ENCODE measurements at places on chromosomes 3 and 15.

DNA sequence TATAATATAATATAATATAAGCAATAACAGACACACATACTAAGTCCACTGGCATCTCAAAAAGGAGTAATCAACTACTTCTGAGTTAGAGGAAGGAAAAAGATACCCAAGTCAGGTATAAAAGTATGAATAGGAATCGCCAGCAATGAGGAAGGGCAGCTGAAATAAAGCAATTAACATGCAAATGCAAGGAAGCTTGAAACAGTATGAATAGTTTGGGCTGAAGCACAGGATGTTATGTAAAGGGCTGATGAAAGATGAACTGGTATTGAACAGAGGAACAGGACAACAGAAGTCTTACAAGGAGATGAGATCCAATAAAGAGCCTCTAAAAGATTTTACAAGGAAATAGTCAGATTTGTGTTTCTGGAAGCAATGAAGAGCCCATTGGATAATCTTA lies 7.1 kb downstream of the COPS2 start:
- DNase-seq = no peak

DNA sequence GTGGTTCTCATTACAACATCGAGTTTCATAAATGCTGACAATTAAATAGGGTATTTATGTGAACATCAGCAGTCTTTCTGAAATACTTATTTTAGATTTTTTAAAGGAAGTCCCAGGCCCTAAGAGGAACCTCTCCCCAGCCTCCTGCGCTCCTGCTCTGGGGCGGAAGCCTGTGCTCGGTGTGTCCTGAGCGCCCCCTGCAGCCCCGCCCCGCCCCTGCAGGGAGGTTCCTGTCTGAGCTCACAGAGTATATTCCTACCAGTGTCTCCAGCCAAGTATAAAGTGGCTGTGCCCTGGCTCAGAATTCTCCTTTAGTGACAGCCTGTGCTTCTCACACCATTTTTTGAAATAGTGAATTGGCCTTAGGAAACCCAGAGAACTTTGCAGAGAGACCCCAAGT lies 567.9 kb downstream of the GOLGA6L6 start:
- DNase-seq = no peak

DNA sequence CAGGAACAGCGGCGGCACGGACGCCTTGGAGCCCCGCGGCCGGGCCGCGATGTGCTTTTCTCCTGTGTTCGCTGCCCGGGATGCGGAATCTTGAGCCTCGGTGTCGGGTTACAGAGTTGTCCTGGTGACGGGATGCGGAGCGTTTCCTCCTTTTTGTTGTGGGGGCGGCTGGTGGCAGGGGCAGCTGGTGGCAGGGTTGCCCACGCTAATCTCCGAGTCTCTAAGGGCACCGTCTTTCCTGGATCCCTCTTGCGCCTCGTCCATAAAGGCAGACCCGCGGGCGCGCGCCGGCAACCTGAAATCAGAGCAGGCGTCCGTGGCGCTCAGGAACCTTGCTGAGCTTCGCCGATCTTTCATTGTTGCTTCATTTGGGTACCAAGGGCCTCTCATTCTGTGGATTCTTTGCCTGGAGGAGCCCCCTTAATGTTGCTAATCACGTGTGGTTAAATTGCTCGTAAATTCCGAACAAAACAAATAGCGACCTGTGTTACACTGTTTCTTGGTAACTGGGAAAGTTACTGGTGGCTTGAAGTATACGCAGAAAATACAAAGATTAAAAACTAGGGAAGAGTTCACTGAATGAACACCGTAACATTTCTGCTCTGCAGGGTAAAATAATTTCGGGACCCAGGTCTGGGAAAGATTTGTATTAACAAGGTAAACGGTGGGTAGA lies 844 bp upstream of the PFN2 start:
- DNase-seq = peak; percentile 46

GRCh38 chr3:18443665-18444594 lies 18.8 kb upstream of the SATB1 start:
- DNase-seq = peak; percentile 39

DNA sequence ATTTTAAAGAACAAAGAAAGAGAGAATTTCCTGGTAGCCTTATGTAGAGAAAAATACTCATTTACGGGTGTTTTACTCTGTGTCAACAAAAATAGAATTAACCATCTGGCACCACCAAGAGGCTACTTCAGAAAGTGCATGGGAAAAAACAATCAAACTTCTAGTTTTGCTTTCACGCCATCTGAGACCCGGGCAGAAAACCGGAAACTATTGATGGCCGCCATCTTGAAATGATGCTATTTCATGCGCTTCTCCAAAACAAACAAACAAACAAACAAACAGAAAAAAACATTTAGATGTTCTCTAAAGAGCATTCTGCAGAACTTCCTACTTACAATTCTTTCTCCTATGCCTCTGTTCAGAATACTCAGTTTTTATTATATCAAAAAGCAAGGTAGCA lies 49.4 kb upstream of the SYNPR start:
- no peak for DNase-seq

DNA sequence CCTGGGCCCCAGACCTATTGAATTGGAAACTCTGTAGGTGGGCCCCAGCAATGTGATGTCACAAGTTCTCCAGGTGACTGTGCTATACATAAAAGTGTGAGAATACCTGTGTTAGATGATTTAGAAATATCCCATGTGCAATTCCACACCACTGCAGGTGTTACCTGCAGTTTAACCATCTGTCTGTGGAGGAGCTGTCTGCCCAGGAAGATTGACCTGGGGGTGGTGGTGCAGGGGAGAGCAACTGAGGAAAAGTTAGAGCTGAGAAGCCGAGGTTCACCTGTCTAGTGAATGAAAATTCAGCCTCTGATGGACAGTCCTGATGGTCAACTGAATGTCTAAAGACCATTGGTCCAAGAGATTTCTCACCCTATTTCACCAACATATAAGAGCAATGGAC lies 132.2 kb upstream of the SLC24A5 start:
- DNase-seq = no peak

DNA sequence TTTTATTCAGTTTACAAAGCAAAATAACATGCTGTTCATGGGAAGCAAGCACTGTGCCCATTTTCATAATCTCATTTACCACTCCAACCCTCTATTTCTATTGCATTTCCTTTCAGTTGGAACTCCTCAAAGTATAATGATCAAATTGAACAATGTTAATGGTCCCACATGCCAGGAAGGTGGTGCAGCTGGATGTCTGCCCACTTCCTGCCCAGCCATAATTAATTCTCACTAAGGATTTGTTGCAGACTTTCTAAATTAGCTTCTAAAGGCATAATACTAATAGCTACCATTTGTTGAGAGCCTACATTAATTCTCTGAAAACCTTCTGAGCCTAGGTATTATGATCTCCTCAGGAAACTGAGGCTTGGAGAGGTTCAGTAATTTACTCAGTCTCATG lies 316.1 kb upstream of the TPM1 start:
- no peak for DNase-seq

DNA sequence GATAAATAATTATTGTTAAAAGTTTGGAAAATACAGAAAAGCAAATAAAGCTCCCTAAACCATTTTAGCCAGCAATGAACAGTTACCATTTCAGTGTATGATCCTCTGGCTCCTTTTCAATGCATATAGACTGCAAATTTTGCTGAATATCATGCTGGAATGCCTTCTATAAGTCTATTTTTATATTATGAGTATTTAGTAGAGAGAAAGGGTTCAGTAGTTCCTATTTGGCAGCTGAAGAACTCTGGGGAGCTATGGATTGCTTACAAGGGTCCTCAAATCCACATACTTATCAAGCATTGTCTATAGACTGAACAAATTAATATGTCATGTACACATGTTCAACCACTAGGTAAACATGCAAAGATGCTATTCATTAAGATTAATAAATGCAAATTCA lies 46.1 kb downstream of the LRRC3B start:
- DNase-seq = no peak

DNA sequence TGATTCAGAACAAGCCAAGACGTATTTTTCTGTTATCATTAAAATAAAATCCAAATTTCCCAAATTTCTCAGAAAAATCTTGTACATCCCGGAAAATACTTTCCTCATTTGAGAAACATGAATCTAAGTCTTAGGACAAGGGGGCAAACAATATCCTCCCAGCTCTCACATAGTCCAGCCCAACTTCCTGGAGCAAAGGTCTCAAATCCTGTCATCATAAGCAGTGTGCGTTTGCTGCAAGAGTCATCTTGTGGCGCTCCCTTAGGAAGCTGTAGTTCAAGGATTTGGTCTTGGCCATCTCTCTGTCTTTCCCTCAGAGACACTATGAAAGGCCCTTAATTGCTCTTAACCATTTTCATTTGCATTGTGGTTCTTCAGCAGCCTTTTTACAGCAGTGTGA lies 57.5 kb upstream of the GSK3B start:
- no peak for DNase-seq

GRCh38 chr3:171306631-171307030 lies 153.6 kb downstream of the TNIK start:
- DNase-seq = no peak

DNA sequence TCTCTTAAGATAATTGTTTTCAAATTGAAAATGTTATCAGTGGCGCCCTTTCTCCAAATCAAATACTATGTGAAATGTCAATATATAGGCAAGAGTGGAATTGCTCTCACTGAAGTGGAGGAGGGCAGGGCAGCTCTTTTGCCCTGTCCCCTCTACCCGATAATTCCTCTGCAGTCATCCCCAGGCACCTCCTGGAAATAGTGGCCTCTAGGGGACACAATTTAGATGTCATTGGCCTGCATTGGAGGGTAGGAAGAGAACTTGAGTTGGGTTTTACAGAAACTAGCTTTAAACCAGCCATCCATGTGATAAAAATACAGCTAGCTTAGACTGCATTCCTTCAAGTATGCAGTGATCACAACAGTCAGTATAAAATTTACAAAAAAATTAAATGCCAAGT lies 288.9 kb downstream of the EDEM1 start:
- no peak for DNase-seq

DNA sequence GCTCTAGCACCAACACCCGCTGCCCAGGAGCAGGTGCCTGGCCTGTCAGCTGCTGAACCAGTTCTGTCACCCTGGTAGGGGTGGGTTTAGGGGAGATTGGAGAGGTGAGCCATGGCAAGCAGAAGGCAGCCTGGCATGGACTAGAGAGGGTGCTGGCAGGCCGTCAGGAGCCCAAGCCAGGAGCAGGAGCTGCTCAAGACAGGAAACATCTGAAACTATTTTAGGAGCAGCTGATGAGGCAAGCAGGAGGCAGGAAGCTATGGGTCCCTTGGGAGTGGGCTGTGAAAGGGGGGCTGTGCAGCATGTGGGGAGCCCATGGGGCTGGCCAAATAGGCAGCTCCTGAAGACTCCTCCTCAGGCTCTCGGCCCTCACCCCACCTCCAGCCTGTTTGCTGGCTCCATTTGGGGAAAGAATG lies 2.3 kb downstream of the INKA1 start:
- DNase-seq = no peak

- no peak for DNase-seq
These were observed 24.5 kb downstream of the CCR9 start for GRCh38 chr3:45910892-45911291.

GRCh38 chr3:112384769-112385168 lies 51.8 kb downstream of the CD200 start:
- no peak for DNase-seq

GRCh38 chr3:41321642-41321980 lies 122.3 kb downstream of the CTNNB1 start:
- DNase-seq = no peak

DNA sequence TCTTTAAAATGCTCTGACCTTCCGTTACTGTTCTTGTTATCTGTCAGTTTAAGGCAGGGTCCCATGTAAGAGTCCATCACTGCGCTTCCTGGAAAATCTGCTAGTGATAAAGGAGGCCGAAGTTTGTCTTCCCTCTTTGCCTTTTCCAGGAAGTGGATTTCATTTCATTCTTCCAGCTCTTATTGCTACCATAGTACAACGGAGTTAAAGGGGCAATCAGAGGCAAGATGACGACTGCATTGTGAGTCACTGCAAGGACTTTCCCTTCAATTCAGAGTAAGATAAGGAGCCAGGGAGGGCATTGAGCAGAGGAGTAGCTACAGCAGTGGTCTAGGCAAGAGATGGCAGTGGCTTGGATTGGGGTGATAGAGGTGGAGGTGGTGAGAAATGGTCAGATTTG lies 17.2 kb upstream of the DET1 start:
- DNase-seq = no peak

GRCh38 chr3:115663414-115663813 lies 40.1 kb downstream of the GAP43 start:
- DNase-seq = no peak

- DNase-seq = no peak
These were observed 44.1 kb downstream of the CHST2 start for GRCh38 chr3:143163562-143164100.

GRCh38 chr3:158528076-158528674 lies 42.8 kb upstream of the MLF1 start:
- DNase-seq = no peak

- DNase-seq = no peak
These were observed 350.3 kb downstream of the DOCK3 start for GRCh38 chr3:51024765-51025632.

GRCh38 chr15:27426805-27427204 lies 455.8 kb downstream of the GABRG3 start:
- no peak for DNase-seq

DNA sequence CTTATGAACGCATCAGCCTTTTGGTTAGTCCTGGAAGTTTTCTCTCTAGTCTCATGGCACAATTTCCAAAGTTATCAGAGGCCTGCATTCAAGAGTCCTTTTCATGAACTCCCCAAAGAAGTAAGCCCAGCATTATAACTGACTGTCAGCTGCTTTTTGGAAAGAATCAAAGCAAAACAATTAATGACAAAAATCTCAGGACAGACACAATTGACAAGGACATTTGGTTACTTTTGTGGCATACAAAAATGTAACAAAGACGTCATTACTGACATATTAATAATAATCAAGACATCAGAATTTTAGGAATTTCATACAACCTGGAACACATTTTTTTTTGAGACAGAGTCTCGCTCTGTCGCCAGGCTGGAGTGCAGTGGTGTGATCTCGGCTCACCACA lies 21.2 kb downstream of the KATNBL1 start:
- no peak for DNase-seq

Measured in liver (tissue), 10 donors.